Suppressor macrophage treated with lipopolysaccharide for 4 hours (primary cell): ENCODE measurements at places on chromosomes 2 and 18.

- DNase-seq = no peak
These were observed 87.7 kb downstream of the SH3YL1 start for GRCh38 chr2:175880-176820.

GRCh38 chr2:196660244-196660643 is 20.7 kb downstream of the CCDC150 start:
- DNase-seq = no peak

DNA sequence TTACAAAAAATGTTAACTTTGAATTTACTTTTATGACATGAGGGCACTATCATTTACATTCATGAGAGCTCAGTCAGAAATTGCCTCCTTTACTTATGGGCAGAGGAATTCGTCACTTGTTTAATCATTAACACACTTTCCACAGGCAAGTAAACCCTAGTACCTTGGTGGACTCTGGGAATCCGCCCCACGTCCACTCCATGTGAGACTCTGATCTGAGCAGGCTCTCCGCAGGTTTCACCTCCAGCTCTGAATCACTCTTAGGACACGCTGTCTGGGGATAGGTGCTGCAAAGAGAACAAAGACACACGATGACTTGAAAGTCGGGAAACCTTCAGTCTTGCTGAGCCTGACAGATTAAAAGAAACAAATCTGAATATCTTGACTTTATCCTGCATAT is 73.6 kb downstream of the LPIN2 start:
- DNase-seq = no peak

- no peak for DNase-seq
These were observed 11.6 kb downstream of the ADCY3 start for GRCh38 chr2:24908461-24908901.

GRCh38 chr2:234679741-234680687 is 183.1 kb upstream of the ARL4C start:
- DNase-seq = no peak

- DNase-seq = no peak
These were observed 545.0 kb upstream of the ZNF804A start for GRCh38 chr2:184053326-184053725.
